ENCODE measurements at places on chromosomes 11 and 22. TPM values are rescaled to one million over a fixed set of nuclear protein-coding genes. Genes with fewer than 3 reads are reported as not detected.

C11orf97 gene
- total RNA-seq: not detected

ADAMTS15 gene
- not detected for total RNA-seq

CBLIF gene
- not detected for total RNA-seq

OR2AG2 gene
- 0.15 TPM for total RNA-seq

DBX1 gene
- not detected for total RNA-seq

CTSF gene
- not detected for total RNA-seq

ZP1 gene
- not detected for total RNA-seq

MUC2 gene
- total RNA-seq: 9.1 TPM

ACR gene
- total RNA-seq: not detected

KMT5B gene
- total RNA-seq: 26.5 TPM

MS4A14 gene
- not detected for total RNA-seq

CNTF gene
- total RNA-seq: 1.3 TPM

TEX54 gene
- total RNA-seq: 0.61 TPM

PIK3IP1 gene
- total RNA-seq: 1.6 TPM

TSSK2 gene
- total RNA-seq: not detected

PANX2 gene
- 1.4 TPM for total RNA-seq

C11orf16 gene
- not detected for total RNA-seq

PRG3 gene
- not detected for total RNA-seq

LGALS12 gene
- total RNA-seq: not detected

KRTAP5-8 gene
- not detected for total RNA-seq

SMIM38 gene
- not detected for total RNA-seq

SLC25A17 gene
- total RNA-seq: 13.4 TPM

KCNJ4 gene
- 0.08 TPM for total RNA-seq

HBG2 gene
- not detected for total RNA-seq

CRYBA4 gene
- total RNA-seq: not detected

CARD18 gene
- not detected for total RNA-seq

HBE1 gene
- not detected for total RNA-seq

ESAM gene
- 31.1 TPM for total RNA-seq

OR52E2 gene
- not detected for total RNA-seq

TRIM51 gene
- total RNA-seq: not detected

KLHL35 gene
- 23.5 TPM for total RNA-seq

DUSP8 gene
- 23.2 TPM for total RNA-seq

IGLL1 gene
- not detected for total RNA-seq

PRG2 gene
- total RNA-seq: not detected

TRIM21 gene
- 14.7 TPM for total RNA-seq

HBG1 gene
- not detected for total RNA-seq

SHANK3 gene
- not detected for total RNA-seq

RRP7A gene
- 40.2 TPM for total RNA-seq

SYT13 gene
- total RNA-seq: 10.1 TPM

KRTAP5-11 gene
- total RNA-seq: not detected

GLB1L2 gene
- 79.0 TPM for total RNA-seq

GPHA2 gene
- not detected for total RNA-seq

DDTL gene
- total RNA-seq: 2.8 TPM

TENM4 gene
- total RNA-seq: not detected

FAM83F gene
- total RNA-seq: 3.0 TPM

PLA2G3 gene
- total RNA-seq: not detected

VWA5A gene
- 0.18 TPM for total RNA-seq

All from HT-29 (cell line).